Activated naive CD4-positive, alpha-beta T cell treated with anti-CD3 and anti-CD28 coated beads, Interleukin-2, amount 50 U/mL, for 72 hours (primary cell): ENCODE measurements at places on chromosomes 1 and 21. TPM values are rescaled to one million over a fixed set of nuclear protein-coding genes. Genes with fewer than 3 reads are reported as not detected.

The ACTL8 gene
- 0.14 TPM for total RNA-seq

The FCER1A gene
- total RNA-seq, result 0.21 TPM

The ADORA3 gene
- 0.11 TPM for total RNA-seq

The DIPK1A gene
- 8.0 TPM for total RNA-seq

The ELF3 gene
- total RNA-seq, result 0.18 TPM

The TIE1 gene
- 0.49 TPM for total RNA-seq

The ZBTB8A gene
- 0.18 TPM for total RNA-seq

The KCNE2 gene
- not detected for total RNA-seq

The GPR3 gene
- 0.25 TPM for total RNA-seq

The BCL2L15 gene
- 1.1 TPM for total RNA-seq

The SYTL1 gene
- total RNA-seq, result 15.6 TPM

The PLA2G2F gene
- total RNA-seq, result not detected

The CNIH4 gene
- 31.5 TPM for total RNA-seq
